Chondrocyte (in vitro differentiated cells): ENCODE measurements at places on chromosomes 4 and X.

DNA sequence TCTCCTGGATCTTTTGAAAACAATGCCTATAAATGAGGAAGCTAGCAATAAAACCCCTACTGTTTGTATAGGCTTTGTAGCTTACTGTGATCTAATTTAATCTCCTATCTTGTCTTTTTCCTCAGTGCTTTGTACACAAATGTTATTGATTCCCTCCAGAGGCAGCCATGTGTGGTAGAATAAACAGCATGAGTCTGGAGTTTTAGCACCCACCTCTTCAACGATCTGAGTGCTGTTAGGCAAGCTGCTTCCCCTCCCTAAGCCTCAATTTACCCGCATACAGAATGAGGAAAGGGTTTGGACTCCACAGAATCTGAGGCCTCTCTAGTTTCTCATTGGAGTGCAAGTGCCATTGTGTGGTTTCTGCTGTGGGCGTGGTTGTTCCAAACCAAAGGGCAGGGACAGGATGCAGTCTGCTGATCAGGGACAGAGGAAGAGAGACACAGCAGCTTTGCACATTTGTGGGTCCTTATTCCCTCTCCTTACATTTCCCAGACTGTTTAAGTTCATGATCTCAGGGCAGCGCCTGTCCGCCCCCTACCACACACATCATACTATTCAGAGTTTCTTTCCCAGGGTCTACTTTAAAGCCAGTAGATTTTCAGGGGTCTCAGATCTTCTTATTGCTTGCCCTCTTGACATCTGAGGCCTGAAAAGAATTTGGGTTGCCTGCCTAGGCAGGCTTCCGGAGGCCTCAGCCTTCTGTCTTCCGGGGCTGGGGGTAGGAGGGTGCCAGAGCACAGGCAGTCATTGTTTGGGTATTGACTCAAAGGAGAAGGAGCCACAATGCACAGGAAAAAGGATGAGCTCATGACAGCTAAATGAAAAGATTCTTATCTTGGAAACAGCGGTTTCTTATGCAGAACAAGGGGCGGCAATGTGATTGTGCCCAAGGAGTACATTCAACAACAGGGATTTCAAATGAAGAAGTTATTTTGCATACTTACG lies 114.9 kb upstream of the TEX13D start:
- no peak for DNase-seq

- no peak for DNase-seq
These were observed 54.8 kb downstream of the C4orf51 start for GRCh38 chr4:145734576-145735346.

DNA sequence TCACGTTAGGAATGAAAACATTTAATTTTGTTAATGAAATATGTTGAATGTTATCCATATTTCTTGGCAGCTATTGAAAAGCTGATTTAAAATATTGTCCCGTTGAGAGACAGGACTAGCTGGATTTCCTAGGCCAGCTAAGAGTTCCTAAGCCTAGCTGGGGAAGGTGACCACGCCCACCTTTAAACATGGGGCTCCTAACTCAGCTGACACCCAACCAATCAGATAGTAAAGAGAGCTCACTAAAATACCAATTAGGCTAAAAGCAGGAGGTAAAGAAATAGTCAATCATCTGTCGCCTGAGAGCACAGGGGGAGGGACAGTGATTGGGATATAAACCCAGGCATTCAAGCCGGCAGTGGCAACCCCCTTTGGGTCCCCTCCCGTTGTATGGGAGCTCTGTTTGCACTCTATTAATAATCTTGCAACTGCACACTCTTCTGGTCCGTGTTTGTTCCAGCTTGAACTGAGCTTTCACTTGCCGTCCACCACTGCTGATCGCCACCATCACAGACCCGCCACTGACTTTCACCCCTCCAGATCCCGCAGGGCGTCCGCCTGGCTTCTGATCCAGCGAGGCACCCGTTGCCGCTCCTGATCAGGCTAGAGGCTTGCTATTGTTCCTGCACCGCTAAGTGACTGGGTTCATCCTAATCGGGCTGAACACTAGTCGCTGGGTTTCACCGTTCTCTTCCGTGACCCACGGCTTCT lies 308.9 kb downstream of the GLUD2 start:
- peak; percentile 81 for DNase-seq

DNA sequence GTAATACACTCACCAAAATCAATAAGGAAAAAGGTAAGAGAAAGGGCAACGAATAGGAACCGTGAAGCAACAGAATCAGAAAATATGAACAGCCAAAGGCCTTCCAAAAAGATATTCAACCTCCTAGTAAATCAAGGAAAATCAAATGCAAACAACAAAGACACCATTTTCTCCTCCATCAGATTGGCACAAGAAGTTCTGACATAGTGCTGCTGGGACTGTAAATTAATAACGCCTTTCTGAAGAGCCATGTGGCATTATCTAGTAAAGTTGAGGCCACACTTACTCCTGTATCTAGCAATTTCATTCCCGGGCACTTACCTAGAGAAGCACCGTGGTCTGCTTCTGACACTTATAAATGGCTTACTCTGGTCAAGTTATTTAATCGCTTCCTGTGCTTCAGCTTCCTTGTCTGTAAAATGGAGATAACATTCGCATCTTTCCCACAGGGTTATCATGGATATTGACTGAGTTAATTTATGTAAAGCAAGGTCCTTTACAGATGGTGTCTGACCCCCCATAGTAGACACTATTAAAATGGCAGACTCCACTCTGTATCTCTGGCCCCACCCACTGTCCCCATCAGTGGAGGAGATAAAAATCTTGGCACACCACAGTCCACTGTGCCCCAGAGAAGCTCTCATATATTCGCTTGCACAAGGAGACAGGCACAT lies 20.5 kb upstream of the ENPP6 start:
- no peak for DNase-seq

DNA sequence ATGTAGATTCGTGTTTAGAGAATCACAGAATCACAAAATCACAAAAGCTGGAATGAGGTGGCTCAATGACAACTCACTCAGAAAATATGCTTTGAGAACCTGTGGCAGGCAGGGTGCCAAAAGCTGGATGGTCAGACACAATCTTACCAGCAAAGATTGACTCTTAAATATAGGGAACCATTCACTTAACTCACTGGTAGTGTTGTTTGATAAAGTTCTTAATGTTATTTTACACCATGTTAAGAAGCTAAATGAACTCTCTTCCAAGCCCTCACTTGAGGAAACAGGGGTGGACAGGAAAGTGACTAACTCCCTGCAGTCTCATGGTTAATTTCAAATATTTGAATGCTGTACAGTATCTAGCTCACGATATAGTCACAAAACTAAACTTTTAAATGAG lies 5.7 kb upstream of the SCOC start:
- no peak for DNase-seq

- DNase-seq: no peak
These were observed 370.8 kb upstream of the DIPK2B start for GRCh38 chrX:45571453-45571852.

GRCh38 chrX:117996408-117996807 lies 120.2 kb downstream of the KLHL13 start:
- DNase-seq: no peak

DNA sequence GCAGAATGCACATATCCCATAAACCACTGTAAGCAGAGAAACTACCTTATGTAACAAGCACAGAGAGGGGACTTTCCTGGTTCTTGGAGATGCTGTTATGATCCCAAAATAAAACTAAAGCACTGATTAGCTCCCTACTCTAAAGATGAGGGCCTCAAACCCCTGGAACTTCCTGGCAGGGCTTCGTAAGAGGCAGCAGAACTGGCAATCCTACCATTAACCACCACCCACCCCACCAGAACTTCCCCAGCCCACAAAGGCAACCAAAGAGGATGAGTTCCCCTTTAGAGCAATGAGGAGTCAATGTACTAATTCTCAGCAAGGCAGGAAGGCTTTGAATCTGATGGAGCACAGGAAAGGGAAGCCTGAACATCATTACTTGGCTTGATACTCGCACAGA lies 436.5 kb upstream of the FRG1 start:
- no peak for DNase-seq

- no peak for DNase-seq
These were observed 42.9 kb upstream of the TMPRSS11B start for GRCh38 chr4:68288393-68288740.

GRCh38 chrX:35406386-35406785 lies 391.8 kb upstream of the MAGEB16 start:
- no peak for DNase-seq

GRCh38 chr4:78057135-78057599 lies at the start of gene FRAS1:
Gene FRAS1 (plus strand): TSS chr4:78057323. CDS start chr4:78058010, 687 bp downstream.
- peak; percentile 86 for DNase-seq

GRCh38 chr4:6951880-6952381 lies 42.3 kb downstream of the TBC1D14 start:
- no peak for DNase-seq

DNA sequence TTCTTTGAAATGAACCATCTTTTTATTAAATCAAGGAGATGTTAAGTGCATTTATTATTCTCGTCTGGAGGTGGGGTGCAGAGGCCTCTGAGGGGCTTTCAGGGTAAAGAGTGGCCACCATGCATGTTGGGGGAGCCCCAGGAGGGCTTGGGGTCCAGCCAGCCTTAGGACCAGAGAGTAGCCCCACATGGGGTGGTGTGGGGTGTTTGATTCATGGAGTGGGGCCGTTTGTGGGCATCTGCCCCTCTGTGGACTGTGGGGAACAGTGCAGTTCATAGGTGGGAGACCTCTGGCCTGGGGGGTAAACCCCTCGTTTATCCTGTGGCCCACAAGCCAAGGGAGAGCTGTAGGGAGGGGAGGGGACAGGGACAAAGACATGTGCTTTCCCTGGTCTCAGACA lies 26.9 kb downstream of the HTRA3 start:
- DNase-seq: peak; percentile 40

- DNase-seq: no peak
These were observed 101.5 kb downstream of the PRDM5 start for GRCh38 chr4:120821029-120821428.

DNA sequence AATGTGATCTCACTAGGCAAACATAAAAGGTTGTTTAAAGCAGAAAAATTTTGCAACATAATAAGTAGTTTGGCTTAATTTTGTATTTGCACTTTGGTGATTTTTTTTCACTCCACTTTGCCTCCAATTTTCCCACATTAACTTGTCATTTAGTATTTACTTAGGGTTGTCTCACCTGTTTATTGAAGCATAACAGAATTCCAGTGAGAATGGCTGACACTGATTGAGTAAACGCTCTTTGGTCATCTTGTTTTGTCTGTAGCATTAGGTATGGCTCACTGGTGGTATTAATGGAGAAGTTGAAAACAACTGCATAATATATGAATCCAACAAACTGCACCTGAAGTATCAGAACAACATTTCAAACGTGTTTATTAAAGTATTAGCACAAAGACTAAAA lies 799.5 kb upstream of the ADGRL3 start:
- no peak for DNase-seq

DNA sequence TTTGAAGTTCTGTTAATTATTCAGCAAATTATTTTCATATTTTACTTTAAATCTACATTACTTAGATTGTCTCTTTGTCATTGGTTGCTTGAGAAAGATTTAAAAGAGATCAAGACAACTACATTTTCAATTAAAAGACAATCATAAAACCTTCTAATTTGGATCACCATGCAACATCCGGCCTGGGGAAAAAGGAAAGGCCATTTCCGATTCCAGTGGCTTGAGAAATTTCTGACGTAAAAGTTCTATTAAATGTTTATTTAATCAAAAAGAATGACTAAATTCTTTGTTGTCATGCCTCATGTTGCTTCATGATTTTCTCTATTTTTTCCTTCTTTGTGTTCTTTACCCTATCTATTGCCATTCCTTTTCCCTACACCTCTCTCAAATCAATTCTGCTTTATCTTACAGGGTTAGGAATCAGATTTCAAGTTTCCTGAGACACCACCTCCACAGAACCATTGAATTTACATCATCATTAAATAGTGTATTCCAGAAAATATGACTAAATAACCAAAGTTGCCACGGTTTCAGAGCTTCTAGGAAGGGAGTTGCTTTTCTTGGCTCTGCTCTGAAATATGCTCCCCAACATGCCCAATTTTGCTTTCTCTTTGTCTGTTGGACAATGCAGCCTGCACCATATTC lies 124.6 kb upstream of the ACSL4 start:
- DNase-seq: no peak

DNA sequence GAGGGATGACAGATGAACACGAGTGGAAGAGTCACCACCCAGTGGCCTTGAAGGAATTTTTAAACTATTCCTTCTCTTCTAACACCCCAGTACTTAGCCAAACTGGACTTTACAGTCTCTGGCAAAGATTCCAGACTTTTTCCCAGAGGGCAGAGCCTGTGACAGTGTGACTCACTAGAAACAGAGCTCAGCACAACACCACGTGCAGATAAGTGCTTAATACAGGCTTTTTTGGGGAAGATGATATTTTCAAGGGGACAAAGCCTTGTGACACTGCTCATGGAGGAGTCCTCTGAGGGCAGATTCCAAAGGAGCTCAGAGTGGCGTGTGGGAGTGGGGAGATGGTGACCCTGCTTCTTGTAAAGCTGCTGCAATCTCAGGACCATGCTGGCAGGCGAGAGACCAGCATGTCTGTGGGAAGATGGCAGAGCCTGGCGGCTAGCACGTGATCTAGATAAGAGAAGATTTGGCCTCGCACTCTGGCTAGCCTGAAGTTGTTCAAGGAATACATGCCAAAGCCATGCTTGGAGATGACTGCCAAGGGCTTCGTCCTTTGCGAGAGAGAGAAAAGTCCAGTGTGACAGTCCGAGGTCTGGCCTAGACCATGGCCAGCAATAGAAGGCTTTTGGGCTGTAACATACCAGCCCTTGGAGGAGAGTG lies 2.4 kb downstream of the RAB33A start:
- no peak for DNase-seq

DNA sequence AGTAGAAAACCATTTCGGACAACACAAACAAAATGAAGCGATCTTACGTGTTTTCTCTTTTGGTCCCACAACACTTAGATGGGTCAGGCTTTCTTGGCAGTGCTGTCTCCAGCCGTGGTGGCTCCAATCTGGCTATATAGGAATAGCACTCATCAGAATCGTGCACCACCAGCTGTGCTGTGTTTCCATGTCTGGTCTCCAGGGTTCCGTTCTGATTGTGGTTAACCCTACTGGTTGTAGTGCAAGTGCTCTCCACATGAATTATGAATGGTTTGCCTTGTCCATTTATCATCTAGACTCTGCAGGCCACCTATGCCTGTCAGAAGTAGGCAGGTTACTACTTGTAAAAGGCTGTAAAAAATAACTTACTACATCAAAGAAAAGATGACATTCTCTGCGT lies 536.3 kb downstream of the IQCM start:
- no peak for DNase-seq

- no peak for DNase-seq
These were observed 229.5 kb downstream of the SPCS3 start for GRCh38 chr4:176549161-176549865.

DNA sequence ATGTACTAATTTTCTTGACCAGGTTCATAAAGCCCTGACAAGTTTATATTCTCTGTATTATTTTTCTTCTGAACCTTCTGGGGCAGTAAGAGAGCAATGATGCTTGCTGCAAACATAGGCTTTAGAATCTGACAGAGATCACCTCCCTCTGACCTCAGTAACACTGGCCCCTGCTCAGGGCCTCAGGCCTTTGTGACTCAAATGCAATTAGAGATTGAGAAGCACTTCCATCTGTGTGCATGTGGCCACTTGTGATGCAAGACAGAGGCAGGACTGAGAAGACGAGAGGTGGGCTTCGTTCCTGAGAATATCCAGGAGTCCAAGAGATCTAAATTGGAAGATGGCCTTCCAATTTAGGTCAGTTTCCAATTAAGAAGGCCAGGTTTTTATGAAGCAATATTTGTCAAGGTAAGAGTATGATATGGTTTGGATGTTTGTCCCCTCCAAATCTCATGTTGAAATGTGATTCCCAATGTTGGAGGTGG lies 82.8 kb upstream of the VEGFC start:
- no peak for DNase-seq

- no peak for DNase-seq
These were observed 560.7 kb upstream of the TENM3 start for GRCh38 chr4:181682367-181683047.
